Karpas-422 (cell line): ENCODE measurements at places on chromosomes 2 and 18.

GRCh38 chr2:71686781-71687180 is 233.4 kb downstream of the DYSF start:
- no peak for DNase-seq

GRCh38 chr2:206040525-206040924 is 45.4 kb downstream of the INO80D start:
- DNase-seq: no peak

GRCh38 chr2:157261199-157261782 is 3.8 kb downstream of the GALNT5 start:
- no peak for DNase-seq

GRCh38 chr2:231866450-231866849 is 59.7 kb downstream of the NPPC start:
- no peak for DNase-seq

- DNase-seq: no peak
Observed at GRCh38 chr2:99205491-99205890, 24.5 kb downstream of the MRPL30 start.

GRCh38 chr2:30232801-30233130 is 1.4 kb downstream of the LBH start:
- DNase-seq: no peak
